ENCODE measurements at places on chromosomes 2 and 18.
A peak's percentile ranks its signal among the peaks of the same experiment; 100 is the strongest.

- DNase-seq, result no peak
Observed at GRCh38 chr2:72154386-72154975, 6.8 kb upstream of the CYP26B1 start.

DNA sequence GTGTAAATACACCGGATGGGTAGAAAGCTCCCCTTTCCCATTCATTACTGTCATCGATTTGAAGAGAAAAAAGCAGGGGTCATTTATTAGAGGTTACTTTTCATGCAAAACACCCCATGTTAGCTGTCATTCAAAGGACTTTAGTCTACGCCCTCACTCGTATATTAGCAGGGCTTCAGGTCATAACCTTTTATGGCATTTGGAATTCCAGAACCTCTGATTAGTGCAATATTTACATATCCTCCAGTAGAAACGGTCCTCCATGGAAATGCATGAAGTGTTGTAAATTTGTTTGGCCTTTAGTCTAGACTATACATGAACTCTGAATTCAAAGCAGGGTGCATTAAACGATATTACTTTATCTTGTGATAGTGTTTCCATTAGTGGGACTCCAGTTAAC is 180.5 kb downstream of the ZNF516 start:
- no peak for DNase-seq

- no peak for DNase-seq
Observed at GRCh38 chr2:216399621-216400020, 12.7 kb upstream of the SMARCAL1 start.

DNA sequence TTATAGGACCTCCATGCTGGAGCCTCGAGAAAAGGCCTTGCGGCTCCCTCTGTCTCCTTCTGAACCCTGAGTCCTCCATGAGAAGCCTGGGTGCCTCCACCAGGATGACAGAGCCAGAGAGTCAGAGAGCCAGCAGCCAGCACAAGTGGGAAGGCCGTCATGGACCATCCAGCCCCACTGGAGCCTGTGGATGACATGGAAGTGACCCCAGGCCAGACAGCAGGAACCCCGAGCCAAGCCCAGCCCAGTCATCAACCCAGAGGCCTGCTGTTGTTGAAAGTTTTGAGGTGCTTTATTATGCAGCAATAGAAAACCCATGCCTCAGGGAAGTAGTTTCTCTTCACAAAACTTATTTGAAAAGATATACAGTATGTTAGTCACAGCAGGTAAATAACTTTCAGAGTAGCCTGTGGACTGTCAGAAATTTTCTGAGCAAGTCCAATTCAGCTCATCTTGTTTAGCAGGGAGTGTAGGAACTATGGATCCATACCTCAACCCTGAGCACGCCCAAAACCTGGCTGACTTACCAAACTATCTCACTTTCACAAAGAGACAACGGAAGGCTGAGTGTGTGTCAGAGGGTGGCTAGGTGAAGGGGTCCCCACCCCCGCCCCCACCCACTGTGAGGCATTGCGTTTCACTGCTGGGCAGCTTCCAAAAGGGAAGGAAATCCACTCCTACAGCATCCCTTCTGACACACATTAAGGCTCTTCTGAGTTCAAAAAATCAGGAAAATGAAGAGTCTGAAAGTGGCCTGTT is 79.9 kb upstream of the NDUFV2 start:
- no peak for DNase-seq

GRCh38 chr2:30323499-30323898 is 92.2 kb downstream of the LBH start:
- no peak for DNase-seq

GRCh38 chr2:95025406-95026319 is at the start of gene MAL:
MAL (plus strand) TSS chr2:95025708; CDS start chr2:95025793, 85 bp downstream.
- DNase-seq, result peak; percentile 17

DNA sequence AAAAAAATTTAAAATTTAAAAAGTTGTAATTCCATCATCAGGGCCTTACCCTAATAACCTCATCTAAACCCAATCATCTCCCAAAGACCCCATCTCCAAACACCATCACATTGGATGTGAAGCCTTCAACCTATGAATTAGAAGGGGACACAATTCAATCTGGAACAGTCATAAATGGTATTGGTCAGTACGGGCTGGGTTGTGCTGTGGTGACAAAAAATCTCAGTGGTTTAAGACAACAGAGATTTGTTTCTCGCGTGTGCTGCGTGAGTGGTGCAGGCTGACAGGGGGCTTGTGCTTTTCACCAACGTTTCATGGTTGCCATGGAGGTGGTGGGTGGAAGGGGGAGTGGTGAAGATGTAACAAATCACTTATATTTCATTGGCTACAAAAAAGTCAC is 174.5 kb downstream of the INHBB start:
- no peak for DNase-seq

- no peak for DNase-seq
Observed at GRCh38 chr2:15623898-15624541, 32.4 kb downstream of the DDX1 start.

- DNase-seq, result no peak
Observed at GRCh38 chr2:36147670-36148390, 207.7 kb upstream of the CRIM1 start.

- DNase-seq, result no peak
Observed at GRCh38 chr18:43534511-43534910, 257.2 kb upstream of the SYT4 start.

DNA sequence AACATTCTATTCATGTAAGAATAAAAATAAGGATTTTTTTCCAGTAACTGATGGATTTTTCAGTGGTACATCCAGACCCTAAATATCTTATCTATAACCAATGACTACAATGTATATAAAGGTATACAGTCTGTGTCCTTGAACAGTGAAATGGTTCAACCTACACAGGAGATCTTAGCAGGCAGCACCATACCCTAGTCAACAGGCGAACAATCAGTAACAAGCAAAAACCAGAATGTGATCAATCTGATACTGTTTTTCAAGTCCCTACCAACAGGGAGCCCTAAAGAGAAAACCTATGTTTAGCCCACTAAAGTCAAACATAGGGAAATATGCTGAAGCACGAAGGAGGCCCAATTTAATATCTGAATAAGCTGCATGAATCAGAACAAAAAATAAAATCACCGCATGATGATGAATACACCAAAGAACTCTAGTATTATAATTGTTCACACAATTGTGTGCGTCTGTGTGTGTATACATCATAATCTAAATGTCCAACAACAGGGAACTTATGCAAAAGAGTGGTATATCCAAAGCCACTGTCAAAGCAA is 26.0 kb downstream of the PTPN2 start:
- DNase-seq, result no peak

GRCh38 chr2:217086718-217087117 is 226.9 kb upstream of the TNP1 start:
- DNase-seq, result no peak

- no peak for DNase-seq
Observed at GRCh38 chr2:198044777-198045176, 240.4 kb downstream of the PLCL1 start.

GRCh38 chr18:24659827-24660720 is 199.6 kb downstream of the HRH4 start:
- DNase-seq, result no peak

DNA sequence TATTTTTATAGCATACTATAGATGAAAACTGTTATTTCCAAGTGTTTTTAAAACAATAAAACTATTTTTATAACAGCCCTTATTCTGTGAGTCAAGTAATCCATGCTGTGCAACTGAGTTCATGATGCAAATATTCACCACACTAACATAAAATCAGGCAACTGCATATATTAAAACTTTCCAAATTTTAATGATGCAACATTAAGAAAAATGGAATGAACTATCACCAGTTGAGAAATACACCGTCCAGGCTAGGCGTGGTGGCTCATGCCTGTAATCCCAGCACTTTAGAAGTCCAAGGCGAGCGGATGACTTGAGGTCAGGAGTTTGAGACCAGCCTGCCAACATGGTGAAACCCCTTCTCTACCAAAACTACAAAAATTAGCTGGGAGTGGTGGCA is 114.5 kb downstream of the CDH2 start:
- no peak for DNase-seq

GRCh38 chr2:164589522-164589921 is 31.8 kb downstream of the GRB14 start:
- no peak for DNase-seq

DNA sequence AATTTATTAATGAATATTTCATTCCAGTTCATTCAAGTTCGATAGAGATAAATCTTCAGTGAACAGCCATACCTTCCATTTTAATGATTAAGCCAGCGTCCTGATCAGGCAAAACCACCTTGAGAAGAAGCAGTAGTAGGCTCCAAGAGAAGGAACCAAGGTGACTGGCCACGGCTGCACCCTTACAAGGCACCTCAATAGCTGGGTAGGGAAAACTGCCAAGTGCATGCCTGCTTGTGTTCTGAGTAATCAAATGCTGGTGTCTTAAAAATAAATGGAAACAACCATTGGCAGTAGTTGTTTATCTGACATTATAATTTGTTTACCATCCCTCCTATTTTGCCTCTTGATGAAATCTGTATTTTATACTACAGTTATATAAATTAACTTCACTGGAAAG is 10.0 kb upstream of the FEZ2 start:
- no peak for DNase-seq

- no peak for DNase-seq
Observed at GRCh38 chr2:174688079-174688478, 76.2 kb downstream of the CHRNA1 start.

GRCh38 chr2:45003579-45004551 is 5.4 kb downstream of the SIX2 start:
- no peak for DNase-seq

GRCh38 chr2:171762879-171763573 is 75.8 kb downstream of the DYNC1I2 start:
- DNase-seq, result no peak

DNA sequence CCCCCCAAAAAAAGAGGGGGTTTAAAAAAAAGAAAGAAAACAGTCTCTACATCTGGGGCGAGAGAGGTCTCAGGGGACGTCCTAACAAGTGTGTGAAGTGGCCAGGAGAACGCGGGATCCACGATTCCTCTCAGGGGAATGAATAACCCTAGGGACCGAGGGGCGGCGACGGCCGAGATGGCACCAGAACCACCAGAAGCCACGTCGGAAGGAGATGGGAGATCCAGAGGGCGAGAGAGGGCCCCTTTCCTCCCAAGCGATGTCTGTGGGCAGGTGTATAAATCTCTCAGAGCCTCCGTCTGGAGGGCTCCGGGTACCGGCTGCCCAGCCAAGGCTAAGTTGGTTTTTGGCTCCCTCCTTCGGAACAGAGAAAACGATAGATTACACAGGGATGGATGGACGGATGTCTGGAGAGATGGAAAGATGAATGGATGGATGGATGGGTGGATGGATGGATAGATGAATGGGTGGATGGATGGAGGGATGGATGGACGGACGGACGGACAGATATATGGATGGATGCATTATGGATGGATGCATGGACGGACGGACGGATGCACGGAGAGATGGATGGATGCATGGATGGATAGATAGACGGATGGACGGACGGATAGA is 1.7 kb downstream of the EPHA4 start:
- no peak for DNase-seq

DNA sequence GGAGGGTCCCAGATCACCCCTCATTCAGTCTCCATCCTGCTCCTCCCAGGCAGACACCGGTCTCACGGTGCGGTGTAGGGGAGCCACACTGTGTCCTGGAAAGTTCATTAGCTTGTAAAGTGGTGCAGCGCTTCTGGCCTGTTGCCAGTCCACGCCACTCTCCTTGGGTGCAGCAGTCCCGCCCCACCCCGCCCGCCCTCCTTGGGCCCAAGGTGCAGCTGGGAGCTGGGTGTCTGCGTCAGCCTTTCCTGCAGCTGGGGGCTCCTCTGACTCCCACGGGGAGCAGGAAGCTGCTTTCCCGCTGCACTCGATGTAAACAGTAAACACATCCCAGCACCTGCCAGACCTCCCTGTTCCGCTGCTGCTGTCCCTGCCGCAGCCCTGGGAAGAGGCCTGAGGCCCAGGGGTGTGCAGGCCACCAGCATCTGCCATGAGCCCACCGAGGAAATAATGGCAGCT is 53.8 kb upstream of the ASB18 start:
- no peak for DNase-seq

DNA sequence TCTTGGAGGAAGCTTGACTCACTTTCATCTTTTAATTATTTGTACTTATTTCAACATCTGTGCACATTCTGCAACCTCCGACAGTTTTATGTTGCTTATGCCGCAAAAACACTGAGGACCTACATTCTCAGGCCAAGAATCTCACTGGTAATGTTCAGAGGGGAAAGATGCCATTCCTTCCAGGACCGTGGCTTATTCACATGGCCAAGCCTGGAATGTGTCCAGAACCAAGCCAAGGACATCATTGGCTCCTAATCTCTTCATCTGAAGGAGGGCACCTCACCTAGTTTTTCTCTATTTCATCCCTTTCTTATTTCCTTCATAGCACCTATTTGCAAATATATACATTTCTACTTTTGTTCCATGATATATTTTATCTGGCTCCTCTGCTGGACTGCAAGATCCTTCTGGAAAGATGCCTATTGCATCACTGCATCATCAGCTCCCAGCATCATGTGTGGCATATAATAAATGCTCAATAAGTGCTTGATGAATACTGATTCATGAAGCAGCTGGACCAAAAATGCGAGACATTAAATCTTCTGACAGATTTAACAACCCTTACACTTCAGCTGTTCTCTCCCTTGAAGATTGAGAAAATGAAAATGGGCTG is 377.1 kb downstream of the TNS1 start:
- no peak for DNase-seq

- no peak for DNase-seq
Observed at GRCh38 chr2:1584051-1584531, 160.2 kb downstream of the PXDN start.

DNA sequence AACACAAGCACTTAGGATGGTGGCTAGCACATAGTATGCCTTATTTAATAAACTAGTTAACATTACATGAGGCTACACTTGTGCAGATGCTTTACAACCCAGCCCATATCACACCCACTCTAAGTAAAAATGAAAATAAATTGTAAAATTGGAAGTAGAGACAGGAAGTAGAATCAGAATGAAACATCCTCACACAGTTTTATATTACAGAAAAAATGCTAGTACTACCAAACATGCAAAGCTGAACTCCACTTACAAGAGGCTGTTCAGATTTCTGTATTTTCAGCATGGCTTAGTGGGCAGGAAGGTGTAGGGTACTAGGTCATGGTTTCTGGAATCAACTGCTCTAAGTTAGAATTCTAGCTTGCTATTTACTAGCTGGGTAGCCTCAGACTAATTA is 18.2 kb upstream of the CRIM1 start:
- no peak for DNase-seq

DNA sequence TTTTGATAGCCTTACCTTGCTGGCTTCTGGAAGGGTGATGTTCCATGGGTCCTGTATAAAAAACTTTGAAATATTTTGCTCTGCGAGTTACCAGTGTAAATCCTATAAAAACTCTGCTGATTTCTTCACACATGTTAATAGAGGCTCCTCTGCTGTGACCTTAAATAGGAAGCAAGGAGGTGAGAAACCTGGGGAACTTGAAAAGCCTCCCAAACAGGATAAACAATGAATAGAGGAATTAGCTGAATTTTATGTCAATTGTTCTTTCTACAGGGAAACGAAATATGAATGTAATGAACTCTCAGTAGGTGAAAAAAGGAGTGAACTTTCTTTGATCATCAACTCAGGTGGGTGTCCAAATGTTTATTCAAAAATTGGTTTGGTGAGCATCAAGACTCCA is 10.8 kb upstream of the CCL20 start:
- DNase-seq, result no peak

Measured in stimulated activated CD8-positive, alpha-beta memory T cell treated with anti-CD3 and anti-CD28 coated beads, Interleukin-4, amount 100 ng/mL, for 4 hours (primary cell).